ENCODE measurements at places on chromosomes 6 and 20.
A peak's percentile ranks its signal among the peaks of the same experiment; 100 is the strongest.

DNA sequence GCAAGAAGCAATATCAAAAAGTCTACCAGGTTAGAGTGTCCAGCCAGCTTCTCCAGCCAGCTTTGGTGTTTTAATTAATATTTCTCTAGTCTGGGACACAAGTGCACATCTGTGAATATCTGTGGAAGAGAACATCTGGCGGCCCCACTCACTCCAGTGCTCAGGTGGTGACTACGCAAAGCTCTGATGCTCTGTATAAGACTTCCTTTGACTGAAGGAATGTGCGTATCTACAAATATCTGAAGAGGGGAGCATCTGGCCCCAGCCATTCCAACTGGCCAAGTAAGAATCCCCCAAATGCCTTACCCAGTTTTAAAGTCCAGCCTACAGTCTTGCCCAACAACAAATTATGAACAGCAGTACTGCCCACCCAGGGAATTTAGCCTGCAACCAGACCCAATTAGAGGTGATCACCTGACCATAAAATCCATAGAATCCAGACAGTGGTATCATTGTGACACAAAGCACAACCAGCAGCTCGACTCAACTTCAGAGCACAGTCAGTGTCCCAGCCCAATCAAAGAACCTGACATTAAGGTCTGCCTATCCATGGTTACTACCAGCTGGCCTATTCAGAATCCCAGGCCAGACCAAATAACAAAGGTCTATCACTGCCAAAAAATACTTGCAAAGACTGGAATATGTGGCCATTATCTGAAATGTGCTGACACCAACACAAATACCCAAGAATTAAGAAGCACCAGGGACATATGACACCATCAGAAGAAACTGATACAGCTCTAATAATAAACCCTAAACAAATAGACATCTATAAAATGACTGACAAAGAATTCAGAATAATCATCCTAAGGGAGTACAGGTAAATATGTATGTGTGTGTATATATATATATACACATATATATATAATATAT lies 76.1 kb upstream of the MANEA start:
- no peak for DNase-seq

DNA sequence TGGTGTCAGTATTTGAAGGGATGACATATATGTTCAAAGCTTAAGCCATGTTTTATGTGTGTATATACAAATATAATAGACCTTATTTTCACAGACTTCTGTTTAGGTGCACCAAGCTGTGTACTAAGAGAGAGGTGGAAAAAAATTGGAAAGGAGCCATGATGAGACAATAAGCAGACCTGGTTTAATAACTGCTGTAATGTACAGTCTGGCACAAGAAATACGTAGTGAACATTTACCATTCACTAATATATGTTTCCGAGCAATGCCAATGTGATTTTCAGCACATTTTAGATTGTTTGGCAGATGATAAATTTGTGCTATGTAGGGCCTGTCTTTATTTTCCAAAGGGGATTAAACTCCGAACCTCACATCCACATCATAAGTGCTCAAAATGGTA lies 116.3 kb downstream of the KHDC1L start:
- DNase-seq = no peak

DNA sequence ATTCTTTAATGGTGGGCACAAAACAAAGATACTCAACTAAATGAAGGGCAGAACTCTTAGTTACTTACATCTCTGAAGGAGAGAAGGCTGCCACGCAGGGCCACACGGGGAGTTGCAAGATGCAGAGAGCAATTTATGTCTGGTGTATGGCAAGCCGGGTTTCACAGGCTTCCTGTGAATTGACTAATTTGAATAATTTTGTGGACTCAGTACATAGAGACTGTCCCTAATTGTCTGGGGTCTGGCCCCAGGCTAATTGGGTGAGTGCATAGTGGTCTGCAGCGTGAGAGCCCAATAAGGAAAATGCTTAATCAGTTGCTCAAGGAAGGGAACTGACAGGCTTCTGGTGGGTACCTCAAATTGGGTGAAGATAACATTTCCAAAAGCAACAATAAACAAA lies 205.7 kb downstream of the OTOR start:
- no peak for DNase-seq

DNA sequence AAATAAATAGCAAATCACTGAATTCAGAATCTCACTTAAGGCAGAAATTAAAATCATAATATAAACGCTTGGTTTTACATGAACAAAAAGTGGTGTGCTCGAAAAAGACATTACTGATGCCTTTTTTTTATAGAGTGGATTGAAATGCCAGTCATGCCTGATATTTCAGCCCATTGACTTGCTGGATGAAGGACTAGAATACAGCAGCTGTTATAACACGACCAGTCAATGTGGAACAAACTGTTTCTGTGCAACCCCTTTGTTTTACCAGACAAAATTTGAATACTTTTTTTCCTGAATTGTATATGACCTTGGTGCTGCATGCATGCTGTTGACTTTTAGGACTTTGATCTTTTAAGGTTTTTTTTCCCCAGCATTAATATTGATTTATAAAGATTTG lies 150.0 kb downstream of the QKI start:
- DNase-seq = no peak

GRCh38 chr20:19815553-19815991 lies 57.5 kb downstream of the RIN2 start:
- no peak for DNase-seq

DNA sequence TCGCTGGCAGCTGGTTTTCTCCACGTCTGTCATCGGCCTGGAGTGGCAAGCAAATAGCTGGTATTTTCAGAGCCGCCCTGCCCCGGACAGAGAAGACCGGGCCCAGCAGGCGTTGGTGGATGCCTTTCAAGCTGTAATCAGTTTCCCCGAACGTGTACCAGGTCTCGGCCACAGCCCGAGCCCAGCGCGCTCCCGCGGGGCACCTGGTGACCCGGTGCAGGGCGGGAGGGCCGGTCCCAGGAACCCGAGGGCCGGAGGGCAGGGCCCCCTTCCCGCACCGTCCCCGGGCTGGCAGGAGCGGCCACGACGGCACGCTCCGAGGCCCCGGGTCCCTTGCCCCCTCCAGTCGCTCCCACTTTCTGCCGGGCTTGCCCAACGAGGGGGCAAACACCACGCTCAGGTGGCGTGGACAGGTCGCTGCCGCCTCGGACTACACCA lies 348 bp upstream of the PYGB start:
- DNase-seq = peak; percentile 43

Measured in NCI-H1105 (cell line).